Activated CD8-positive, alpha-beta T cell treated with anti-CD3 and anti-CD28 coated beads for 36 hours (primary cell): ENCODE measurements at places on chromosomes 6 and 20. TPM values are rescaled to one million over a fixed set of nuclear protein-coding genes. Genes with fewer than 3 reads are reported as not detected.
A peak's percentile ranks its signal among the peaks of the same experiment; 100 is the strongest.

DNA sequence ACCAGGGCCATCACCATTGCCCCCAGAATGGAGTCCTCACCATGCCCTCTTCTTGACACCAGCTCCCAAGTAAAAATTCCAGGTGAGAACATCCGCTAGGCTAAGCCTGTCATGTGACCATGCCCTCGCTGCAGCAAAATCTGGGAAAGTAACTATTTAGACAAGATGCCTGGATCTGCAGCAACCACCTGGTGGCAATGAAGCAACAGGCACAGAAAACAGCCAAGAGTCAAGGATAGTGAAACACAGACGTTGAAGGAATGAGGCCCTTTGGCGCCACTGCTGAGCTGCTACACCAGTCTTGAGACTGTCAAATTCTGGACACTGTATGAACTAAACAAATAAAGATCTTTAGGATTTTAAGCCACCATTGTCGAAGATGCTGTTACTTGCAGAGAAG is 30.1 kb upstream of the TGM6 start:
- peaks cover 16% of the 10 kb centered on the region for H3K27me3 ChIP-seq
- no peaks in the 10 kb centered on the region for H3K4me1 ChIP-seq
- no peak overlapping the region for H3K27ac ChIP-seq
- no peak for DNase-seq
- H3K4me3 ChIP-seq: no peak overlapping the region

GRCh38 chr6:108666656-108667260 is 106.0 kb downstream of the FOXO3 start:
- H3K27ac ChIP-seq: peak overlapping the region; percentile 56
- no peaks in the 10 kb centered on the region for H3K27me3 ChIP-seq
- peaks cover 21% of the 10 kb centered on the region for H3K36me3 ChIP-seq
- no peak for DNase-seq
- peaks cover 57% of the 10 kb centered on the region for H3K4me1 ChIP-seq
- H3K4me3 ChIP-seq: no peak overlapping the region

- no peaks in the 10 kb centered on the region for H3K27me3 ChIP-seq
- H3K4me1 ChIP-seq: peaks cover 6% of the 10 kb centered on the region
- no peak overlapping the region for H3K4me3 ChIP-seq
- no peak overlapping the region for H3K27ac ChIP-seq
- DNase-seq: no peak
- H3K36me3 ChIP-seq: peaks cover 2% of the 10 kb centered on the region
Measured at GRCh38 chr6:26275663-26276062, 89.3 kb upstream of the BTN3A2 start.

GRCh38 chr6:45724511-45724910 is 291.1 kb downstream of the CLIC5 start:
- H3K36me3 ChIP-seq: no peaks in the 10 kb centered on the region
- H3K27ac ChIP-seq: no peak overlapping the region
- no peaks in the 10 kb centered on the region for H3K4me1 ChIP-seq
- H3K4me3 ChIP-seq: no peak overlapping the region
- no peaks in the 10 kb centered on the region for H3K27me3 ChIP-seq
- DNase-seq: no peak

The FNDC11 gene
- total RNA-seq: 0.27 TPM

The DEFB132 gene
- total RNA-seq: not detected

The AVP gene
- total RNA-seq: not detected
